ENCODE measurements at places on chromosomes 2 and 18. TPM values are rescaled to one million over a fixed set of nuclear protein-coding genes. Genes with fewer than 3 reads are reported as not detected.

DNA sequence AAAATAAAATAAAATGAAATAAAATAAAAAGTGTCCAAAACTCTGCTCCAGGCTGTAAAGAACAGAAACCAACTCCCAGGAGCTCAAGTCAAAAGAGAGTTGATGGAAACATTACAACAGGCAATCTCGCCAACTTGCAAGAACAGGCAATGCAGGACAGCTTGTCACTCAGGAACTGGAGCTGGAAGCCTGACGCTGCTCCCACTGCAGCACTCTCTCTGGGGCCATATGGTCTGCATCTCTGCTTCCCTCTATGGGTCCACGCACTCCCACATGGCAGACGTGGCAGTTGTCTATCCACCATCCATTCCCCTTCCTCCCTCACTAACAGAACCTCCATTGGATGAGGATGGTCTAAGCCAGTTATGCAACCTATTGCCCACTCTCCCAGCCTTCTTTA, 23.3 kb upstream of the ARPC2 start:
- DNase-seq, result no peak

GRCh38 chr18:28692337-28692736, 515.4 kb upstream of the CDH2 start:
- no peak for DNase-seq

GRCh38 chr2:170966648-170967396, 37.8 kb downstream of the GORASP2 start:
- DNase-seq, result no peak

IHH gene
- not detected for total RNA-seq

ATP6V1C2 gene
- total RNA-seq, result not detected

AMER3 gene
- not detected for total RNA-seq
